Stimulated activated CD8-positive, alpha-beta memory T cell treated with anti-CD3 and anti-CD28 coated beads, Interleukin-2, amount 100 ng/mL, for 1 hour (primary cell): ENCODE measurements at places on chromosomes 1 and 21.

DNA sequence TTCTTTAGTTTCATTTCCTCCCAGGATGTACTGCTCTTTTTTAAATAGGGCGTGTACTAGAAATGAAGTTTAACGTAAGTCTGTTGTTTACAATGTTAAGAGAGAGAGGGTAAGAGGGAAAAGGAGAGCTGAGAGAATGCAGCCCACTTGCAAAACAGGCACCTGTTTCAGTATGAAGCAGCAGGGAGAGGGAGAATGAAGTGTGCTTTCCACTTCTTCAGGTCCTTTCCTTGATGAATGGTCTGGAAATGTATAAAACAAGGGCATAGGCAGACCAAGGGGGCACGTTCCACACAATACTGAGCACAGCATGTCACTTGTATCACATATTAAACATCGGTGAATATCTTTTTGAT is 2.0 kb downstream of the KCNA3 start:
- no peak for DNase-seq

- DNase-seq, result no peak
Observed at GRCh38 chr1:95426772-95427171, 192.8 kb downstream of the RWDD3 start.

GRCh38 chr1:32798679-32799416 is 18.3 kb downstream of the YARS1 start:
- DNase-seq, result no peak

- no peak for DNase-seq
Observed at GRCh38 chr1:202221911-202222909, 28.6 kb downstream of the LGR6 start.

GRCh38 chr1:36520771-36521420 is 38.2 kb upstream of the CSF3R start:
- no peak for DNase-seq

GRCh38 chr1:185627761-185628501 is 106.3 kb upstream of the HMCN1 start:
- no peak for DNase-seq

GRCh38 chr1:174890024-174890423 is 109.7 kb upstream of the CACYBP start:
- DNase-seq, result no peak

- DNase-seq, result no peak
Observed at GRCh38 chr1:221739018-221739676, 2.7 kb downstream of the DUSP10 start.

DNA sequence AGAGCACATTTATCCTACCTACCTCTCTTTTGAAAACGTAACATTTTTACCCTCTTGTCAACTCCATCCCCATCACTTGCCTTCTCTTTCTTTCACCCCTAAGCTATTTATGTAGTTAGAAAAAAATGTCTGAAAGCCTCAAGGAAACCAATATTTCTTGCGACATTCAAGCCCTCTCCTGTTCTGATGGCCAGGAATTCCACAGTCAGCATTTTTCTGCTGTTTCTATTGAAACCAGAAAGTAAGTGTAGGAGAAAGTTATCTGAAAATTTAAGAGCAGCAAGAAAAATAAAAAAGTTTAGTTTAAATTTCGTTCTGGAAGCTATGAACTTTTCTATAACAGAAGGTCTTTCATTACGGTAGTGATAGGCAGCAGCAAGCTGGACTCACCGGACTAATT is 247.6 kb upstream of the PBX1 start:
- DNase-seq, result no peak

- DNase-seq, result no peak
Observed at GRCh38 chr1:246319083-246319714, 187.9 kb downstream of the SMYD3 start.

DNA sequence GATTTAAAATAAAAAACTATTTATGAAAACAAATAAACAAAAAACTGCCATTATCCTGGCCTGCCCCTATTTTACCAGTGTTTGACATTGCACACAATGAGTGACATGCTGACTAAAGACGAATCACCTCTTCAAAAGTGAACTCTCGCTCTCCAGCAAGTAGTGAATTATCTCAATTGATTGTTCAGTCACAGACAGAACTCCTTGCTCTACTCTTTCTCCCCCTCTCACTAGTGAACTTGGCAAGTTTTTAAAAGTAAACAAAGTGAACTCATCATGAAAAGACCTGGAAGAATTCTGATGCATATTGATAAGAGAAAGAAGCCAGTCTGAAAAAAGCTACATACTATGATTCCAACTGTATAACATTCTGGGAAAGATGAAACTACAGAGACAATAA is 4.7 kb upstream of the C1orf52 start:
- no peak for DNase-seq

- no peak for DNase-seq
Observed at GRCh38 chr1:84735483-84735882, 45.2 kb upstream of the SSX2IP start.

GRCh38 chr1:57206038-57206437 is 217.8 kb downstream of the DAB1 start:
- no peak for DNase-seq

DNA sequence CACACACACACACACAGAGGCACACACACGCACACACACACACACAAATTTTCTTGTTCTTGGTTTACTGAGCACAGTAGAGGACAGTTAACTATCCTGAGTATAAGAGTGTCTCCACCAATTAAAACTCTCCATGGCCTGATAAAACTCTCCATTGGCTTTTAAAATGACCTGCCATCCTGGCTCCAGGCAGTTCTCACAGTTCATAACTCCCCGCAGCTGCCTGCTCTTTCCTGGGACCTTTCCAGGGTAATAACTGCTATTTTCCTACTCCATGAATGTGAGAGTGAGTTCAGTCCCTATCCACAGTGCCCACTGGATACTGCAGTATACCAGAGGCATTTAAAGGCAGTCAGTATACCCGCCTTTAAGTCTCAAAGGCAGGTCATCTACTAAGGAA is 351.5 kb downstream of the PLPP3 start:
- DNase-seq, result no peak

DNA sequence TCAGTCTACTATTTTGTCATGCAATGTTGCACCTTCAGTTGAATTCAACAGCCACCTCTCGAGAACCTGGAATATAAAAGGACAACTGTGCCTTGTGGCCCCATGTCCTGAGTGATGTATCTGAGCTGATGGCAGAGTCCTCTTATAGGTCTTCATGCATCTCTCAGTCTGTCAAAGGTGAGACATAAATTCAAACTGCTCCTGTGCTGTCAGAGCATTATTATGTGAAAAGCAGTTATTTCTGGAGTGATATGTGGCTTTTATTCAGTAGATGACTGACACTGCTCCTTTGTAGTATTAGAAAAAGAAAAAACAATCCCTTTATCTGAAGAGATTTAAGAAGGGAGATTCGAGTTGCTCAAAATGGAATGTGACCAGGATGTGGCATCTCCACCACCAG is 8.4 kb downstream of the S100A10 start:
- DNase-seq, result no peak

DNA sequence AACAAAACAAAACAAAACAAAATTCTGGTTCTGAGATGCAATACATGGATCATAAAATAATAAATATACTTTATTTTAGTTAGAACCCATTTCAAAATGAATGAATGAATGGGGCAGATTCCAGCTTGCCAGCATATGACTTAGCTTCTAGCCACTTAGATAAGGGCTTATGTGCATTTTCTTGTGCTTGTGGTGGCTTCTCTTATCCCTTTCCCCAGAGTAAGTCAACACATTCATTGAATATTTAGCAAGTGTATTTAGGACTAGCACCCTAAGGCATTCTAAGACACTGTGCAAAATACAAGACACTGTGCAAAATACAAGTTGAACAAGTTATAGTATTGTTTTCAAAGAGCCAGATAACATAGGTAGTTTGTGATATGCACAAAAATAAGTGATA is 4.7 kb downstream of the ADIPOR1 start:
- DNase-seq, result no peak

- no peak for DNase-seq
Observed at GRCh38 chr1:170666541-170667254, 2.8 kb downstream of the PRRX1 start.

DNA sequence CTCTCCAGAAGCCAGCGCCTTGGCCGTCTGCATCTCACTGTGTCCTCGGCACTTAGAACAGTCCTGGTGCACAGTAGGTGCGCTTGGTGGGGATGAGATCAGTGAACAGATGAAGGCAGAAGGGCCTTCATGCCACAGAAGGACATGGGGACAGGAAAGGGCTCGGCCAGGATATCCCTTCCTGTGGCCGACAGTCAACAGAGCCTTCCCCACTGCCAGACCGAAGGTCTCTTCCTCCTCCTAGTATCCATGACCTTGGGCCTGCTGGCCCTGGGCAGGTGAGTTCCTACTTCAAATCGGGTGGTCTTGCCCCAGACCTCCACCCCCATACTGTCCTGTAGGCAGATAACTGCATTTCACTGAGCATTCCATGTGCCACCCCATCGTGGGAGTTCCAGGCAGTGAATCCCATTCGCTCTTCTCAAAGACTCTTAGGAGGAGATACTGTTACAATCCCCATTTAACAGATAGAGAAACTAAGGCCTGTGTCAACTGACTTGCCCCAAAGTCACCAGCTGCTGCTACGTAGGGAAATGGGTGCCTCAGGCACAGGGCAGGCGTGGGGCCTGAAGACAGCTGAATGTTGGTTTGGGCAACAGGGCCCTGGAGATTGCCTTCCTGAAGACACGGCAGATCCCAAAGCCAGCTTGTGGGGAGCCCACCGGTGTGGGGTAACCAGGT is 3.5 kb downstream of the PLEKHG5 start:
- DNase-seq, result no peak

DNA sequence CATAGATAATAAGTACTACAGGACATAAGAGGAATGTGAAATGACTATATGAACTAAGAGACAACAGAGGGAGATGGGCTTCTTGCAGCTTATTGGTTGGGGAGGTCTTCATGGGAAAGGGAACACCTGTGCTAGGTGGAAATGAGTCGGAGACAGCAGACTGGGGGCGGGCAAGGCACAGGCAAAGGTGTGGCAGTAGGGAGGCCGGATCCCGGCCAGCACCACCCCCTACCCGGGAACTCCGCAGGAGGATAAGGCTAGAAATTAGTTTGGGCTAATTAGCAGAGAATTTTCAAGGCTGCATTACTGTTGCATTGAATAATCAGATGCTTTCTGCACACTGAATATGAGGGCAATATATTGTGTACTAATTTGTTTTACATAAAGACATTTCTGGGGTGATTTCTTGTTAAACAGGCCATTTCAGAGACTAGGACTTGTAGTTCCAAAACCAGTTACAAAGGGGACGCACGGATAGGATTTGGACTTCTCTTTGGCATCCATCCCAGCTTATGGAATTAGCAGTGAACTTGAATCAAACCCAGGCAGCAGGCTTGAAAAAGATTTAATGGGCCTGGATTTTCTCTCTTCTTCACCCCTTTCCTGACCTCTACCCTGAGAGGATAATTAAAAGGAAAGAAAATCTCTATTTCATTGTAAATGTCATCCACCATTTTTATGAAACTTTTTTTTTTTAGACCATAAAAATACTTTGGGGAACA is 2.2 kb upstream of the HUNK start:
- no peak for DNase-seq

GRCh38 chr21:21606041-21606440 is 607.8 kb downstream of the NCAM2 start:
- DNase-seq, result no peak

GRCh38 chr1:192550922-192551534 is 24.5 kb upstream of the RGS1 start:
- DNase-seq, result no peak

DNA sequence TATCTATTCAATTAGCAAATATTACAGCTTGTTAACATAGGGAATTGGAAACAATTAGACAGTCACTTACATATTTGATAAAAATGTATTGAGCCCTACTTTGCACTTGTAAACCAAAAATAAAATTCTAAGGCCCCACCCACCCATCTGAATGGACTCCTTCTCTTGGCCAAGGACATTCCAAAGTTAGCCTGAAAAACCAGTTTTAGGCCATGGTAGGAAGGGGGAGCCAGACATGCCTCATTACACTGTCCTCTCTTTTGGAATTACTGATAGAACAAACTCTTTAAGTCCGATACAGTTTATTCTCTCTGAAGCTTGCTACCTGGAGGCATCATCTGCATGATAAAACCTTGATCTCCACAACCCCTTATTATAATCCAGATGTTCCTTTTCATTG is 28.0 kb upstream of the TSPAN2 start:
- DNase-seq, result no peak

GRCh38 chr1:220734571-220735326 is 13.4 kb upstream of the MTARC2 start:
- DNase-seq, result no peak

GRCh38 chr1:63916485-63917360 is 142.9 kb downstream of the ROR1 start:
- DNase-seq, result no peak

GRCh38 chr1:158067662-158068061 is 74.2 kb downstream of the KIRREL1 start:
- no peak for DNase-seq

GRCh38 chr1:75438355-75438754 is 172.6 kb downstream of the SLC44A5 start:
- no peak for DNase-seq

DNA sequence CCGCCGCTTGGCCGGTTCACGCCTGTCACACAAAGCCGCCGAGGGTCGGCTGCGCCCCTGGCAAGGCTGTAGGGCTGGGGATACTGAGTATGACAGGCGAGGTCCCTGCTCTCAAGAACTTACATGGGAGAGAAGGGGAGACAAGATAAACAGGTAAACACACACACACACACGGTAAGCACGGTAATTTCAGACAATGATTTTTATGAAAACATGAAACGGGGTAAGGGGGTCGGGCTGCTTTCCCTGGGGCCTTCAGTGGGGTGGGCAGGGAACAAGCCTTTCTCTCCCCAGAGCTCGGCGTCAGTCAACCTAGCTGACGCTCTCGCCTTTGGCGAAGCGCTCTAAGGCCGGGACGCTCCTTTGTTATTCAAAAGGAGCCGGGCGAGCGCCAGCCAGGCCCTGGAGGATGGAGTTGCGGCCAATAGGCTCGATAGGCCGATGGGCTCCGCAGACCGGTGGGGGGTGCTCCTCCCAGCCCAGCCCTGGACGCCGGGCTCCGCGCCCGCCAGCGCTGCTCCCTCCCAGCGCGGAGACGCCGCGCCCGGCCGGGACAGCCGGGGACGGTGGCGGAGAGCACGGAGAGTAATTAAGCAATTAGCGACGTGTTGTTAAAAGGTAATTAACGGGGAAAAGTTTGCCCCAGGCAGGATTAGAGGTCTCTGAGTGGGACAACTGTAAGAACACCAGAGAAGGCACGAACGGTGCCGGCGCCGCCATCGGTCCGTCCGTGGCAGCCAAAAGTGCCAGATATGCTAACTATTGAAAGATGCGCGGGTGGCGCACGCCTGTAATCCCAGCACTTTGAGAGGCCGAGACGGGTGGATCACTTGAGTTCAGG is 950 bp upstream of the INKA2 start:
- DNase-seq, result no peak

- DNase-seq, result no peak
Observed at GRCh38 chr1:227378871-227379554, 60.7 kb upstream of the CDC42BPA start.

DNA sequence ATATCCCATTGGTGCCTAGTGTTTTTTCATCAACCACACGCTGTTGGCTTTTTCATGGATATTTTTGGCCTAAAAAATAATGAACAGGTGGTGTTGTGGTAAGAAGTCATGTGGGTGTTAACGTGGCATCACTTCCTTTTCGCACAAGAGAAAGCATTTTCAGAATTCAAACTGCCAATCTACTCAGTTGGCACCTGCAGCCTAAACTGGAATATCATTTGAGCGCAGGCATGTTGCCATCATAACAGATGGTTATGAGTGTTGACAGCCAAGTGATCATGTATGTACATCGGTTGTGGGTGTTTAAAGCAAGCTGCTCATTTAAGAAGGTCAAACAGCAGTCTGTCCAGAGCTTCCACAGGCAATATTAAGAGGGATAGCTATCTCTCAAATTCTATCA is 1963.0 kb downstream of the NCAM2 start:
- DNase-seq, result no peak

- DNase-seq, result no peak
Observed at GRCh38 chr21:44564886-44565598, 6.4 kb upstream of the KRTAP10-3 start.
